ENCODE measurements at places on chromosomes 3 and 15. TPM values are rescaled to one million over a fixed set of nuclear protein-coding genes. Genes with fewer than 3 reads are reported as not detected.

DNA sequence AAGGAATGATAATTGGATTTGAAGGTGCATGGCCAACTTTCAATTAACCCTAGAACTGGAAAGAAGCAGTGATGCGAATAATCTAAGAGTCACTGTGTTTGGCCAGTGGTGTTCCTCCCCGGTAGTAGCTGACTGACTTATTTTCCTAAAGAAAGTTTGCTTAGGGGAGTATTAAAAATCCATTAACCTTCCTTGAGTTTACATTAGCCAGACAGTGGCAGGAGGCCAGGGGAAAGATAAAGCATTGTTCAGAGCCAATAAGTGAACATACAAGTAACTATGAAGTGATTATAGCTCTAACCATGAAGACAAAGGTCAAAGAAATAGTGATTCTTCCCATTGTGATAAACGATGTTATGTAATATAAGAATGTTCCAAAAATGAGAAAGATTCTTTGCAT, 8.9 kb upstream of the TMEM202 start:
- DNase-seq, result peak; percentile 5

GRCh38 chr15:80159301-80159700, 6.5 kb downstream of the FAH start:
- no peak for DNase-seq

FOXL2NB gene
- total RNA-seq, result not detected

DNA sequence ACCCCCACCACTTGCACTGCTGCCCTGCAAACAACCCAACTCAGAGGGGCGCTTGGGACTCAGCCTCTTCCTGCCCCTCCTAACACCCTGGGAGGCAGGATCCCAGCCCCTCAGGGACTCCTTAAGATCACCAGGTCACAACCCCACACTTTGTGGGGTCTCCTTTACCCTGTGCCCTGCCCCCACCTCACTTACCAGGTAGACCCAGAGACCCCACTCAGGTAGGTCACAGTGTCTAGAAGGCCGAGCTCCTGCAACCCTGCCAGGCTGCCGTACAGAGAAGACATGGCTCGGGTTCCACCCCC, 9.1 kb downstream of the PLA2G4F start:
- DNase-seq, result no peak

DNA sequence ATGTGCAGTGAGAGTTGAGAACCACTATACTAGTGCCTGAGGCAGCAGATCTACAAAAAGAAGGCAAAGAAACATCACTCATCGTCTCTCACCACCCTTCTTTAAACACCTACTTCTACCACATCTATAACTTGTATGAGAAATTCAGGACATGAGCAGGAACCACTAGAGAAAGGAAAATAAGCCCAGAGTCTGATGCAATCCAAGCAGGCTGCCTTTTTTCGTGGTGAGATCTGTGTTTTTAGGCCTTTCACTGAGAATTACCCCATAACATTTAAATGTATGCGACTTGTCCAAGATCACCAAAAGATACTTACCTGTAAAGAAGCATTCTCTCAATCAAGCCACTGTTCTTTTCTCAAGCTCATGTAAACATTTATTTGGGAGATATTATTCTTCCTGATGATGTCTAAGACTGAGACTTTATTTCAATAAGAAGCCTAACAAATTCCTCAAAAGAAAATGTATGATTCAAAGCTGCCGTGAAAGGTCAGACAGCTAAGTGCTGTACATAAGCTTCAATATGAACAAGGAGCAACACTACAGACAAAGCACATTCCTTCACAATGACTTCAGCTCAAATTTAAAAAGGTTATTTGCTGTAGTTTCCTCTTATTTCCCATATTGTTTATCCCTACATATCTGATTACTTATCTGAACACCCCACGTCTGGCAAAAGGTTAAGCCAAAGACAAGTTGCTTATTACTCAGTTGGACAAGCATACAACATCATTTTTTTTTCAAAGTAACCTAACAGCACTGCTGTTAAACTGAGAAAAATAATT, 16.5 kb downstream of the SPICE1 start:
- DNase-seq, result no peak
